Activated naive CD4-positive, alpha-beta T cell treated with anti-CD3 and anti-CD28 coated beads, Interleukin-2, amount 50 U/mL, for 72 hours (primary cell): ENCODE measurements at places on chromosomes 12 and 14. TPM values are rescaled to one million over a fixed set of nuclear protein-coding genes. Genes with fewer than 3 reads are reported as not detected.
A peak's percentile ranks its signal among the peaks of the same experiment; 100 is the strongest.

- DNase-seq, result no peak
Measured at GRCh38 chr14:50345846-50346422, 33.8 kb downstream of the DMAC2L start.

DNA sequence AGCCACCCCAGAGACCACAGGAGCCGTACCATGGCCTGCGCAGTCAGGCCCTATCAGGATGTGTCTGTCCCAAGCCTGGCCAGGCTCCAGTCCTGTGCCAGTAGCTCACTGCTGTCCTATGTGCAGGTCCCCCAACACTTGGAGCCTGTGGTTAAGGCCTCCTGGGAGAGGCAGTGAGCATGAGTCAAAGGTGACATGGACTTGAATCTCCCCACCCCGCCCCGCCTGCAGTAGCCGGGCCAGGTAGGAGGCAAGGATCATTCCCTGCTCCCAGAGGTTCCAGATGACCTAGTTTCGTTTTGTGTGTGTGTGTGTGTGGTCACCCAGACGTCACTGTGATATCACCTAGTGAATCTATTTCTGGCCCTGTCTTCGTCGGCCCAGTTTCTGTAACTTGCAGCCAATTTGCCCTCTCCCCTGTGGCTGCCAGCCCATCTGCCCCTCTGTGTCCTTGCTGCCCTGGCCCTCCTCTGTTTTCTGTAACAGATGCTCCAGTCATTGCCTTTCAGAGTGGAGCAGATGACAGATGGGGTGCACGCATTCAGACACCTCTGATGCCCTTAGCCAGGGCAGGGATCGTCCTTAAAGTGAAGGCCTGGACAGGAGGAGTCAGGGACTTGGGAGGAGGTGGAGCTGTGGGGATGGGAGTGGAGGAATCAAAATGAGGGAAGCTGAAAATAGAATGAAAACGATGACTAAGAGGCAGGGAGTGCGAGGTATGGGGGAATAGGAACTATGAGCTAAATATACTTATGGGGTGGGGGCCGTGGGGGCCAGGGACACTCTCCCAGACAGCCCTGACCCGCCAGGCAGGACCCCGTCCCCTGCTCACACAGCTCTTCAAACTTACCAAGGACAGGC lies 37.4 kb downstream of the SLC6A12 start:
- DNase-seq, result no peak

GRCh38 chr14:63852817-63853731 lies at the start of gene SYNE2:
SYNE2 (plus strand) TSS chr14:63853004; CDS start chr14:63909149, 56,145 bp downstream.
- DNase-seq, result peak; percentile 78

DNA sequence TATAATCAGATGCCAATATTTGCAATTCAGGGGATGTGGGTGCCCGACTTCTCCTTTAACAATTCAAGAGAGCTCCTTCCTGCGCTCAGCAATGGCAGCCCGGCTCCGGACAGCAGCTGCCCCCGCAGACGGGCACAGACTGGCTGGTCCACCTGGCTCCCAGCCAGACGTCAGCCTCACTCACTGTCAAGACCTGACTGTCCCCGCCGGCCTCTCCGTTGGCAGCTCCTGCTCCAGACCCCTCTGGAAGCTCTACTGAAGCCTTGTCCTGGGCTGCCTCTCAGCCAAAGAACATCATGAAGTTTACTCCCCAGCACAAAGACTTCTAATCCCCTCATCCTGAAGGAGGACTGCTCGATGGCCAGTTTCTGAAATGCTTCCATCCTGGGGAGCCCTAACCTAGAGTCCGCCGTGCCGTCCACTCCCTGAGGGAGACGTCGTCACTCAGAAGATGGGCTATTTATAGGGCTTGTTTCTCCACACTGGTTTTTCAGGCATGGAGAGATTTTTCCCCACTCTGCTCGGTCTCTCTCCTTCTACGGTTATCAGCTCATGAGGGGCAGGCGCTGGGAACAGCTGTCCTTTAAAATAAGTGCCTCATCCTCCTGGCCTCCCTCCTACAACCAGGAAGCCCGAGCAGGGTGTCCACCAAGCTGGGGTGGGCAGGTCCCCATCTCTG lies 126.2 kb downstream of the RFLNA start:
- DNase-seq, result no peak

KRT79 gene
- total RNA-seq, result 0.12 TPM

LMO3 gene
- not detected for total RNA-seq

CCDC198 gene
- not detected for total RNA-seq

RFX4 gene
- not detected for total RNA-seq

WSCD2 gene
- not detected for total RNA-seq
